ENCODE measurements at places on chromosomes 2 and 18.

GRCh38 chr18:37672932-37673595 lies 107.5 kb upstream of the CELF4 start:
- no peak for DNase-seq

DNA sequence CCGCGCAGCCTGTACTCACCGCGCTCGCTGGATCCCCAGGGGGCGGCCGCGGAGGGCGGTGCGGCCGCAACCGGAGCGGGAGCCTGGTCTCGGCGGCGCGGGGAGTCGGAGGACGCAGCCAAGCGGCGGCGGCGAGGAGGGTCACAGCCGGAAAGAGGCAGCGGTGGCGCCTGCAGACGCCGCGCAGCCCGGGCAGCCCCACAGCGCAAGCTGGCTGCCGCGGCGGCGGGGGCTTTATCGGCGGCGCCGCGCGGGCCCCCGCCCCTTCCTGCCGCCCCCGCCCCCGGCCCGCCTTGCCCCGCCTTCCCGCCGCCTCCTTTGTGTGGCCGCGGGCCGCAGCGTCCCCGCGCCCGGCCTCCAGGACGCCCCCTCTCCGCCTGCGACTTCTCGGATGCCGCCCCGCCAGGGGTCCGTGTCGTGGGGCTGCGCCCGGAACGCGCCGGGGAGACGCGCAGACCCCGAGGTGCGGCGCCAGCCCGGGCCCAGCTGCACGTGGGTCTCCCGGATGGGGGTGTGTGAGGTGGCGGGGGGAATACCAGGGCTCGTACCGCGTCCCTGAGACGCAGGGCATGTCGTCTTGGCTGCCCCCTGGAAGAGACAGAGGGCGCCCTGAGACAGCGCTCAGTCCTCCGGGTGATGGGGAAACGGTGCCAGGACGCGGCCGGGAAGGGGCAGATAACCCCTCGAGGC lies at the start of gene SERPINE2:
Gene SERPINE2, minus strand, starts transcription at position 207 of the 690 bp plus-strand sequence. CDS start 37,386 bp downstream, outside the sequence.
- DNase-seq: peak; percentile 45

- DNase-seq: no peak
Measured at GRCh38 chr2:55099878-55100820, 49.9 kb upstream of the RTN4 start.

GRCh38 chr2:219441451-219442255 lies 7.0 kb downstream of the SPEG start:
- no peak for DNase-seq

DNA sequence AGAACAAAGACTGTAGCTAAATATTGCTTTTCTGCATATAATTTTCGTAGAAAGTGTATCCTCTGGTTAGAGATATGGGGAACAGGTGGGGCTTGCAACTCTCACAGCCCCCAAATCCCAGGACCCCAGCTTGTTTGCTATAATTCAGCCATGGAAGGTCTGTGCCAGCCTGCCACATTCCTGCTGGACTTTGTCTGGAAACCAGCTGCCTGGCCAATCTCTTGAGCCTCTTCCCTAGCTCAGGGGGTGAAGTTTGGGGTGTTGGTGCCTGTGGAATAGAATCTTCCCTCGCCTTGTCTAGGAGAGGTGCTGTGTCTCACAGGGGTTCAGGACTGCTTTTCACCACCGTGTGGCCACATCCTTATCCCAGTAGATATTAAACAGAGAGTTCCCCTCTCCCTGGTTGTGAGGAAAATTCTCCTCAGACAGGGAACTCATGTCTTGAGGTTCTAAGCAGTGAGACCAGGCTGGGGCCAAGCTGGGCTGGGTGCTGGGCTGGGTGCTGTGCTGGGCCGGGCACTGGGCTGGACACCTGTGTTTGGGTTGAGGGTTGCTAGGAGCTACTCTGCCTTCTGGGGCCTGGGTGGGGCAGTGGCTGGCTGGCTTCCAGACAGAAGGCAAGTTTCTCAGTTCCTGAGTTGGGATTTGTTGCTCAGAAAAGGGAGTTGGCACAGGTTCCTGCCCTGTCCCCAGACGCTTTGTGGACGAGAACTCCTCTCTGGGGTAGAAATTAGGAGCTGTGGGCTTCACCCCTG lies 12.3 kb downstream of the TOGARAM2 start:
- no peak for DNase-seq

GRCh38 chr2:206979922-206980321 lies 40.6 kb downstream of the CPO start:
- no peak for DNase-seq

GRCh38 chr2:42227491-42227890 lies 58.3 kb downstream of the EML4 start:
- DNase-seq: no peak

DNA sequence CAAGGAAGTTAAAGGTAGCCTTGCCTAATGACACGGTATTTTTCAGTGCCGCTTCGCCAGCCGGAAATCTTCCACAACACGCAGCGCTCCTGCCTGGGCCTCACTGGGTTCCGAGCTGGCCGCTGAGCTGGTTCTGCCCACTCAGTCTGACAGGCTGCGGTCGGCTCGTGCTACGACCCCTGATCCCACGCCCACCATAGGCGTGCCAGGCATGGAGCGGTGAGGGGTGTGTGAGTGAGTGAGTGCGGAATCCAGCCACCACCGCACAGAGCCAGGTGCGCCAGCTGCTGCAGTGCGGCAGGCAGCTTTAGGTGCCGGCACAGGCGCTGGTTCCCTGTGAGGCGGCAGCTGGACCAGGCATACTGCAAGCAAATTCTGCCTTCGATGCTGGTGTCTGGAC lies 407.9 kb downstream of the DCC start:
- DNase-seq: no peak

- no peak for DNase-seq
Measured at GRCh38 chr2:69693775-69694450, 48.0 kb upstream of the ANXA4 start.

GRCh38 chr2:98102878-98103277 lies 15.9 kb downstream of the VWA3B start:
- DNase-seq: no peak

GRCh38 chr2:190763901-190764514 lies 115.1 kb downstream of the NAB1 start:
- no peak for DNase-seq

DNA sequence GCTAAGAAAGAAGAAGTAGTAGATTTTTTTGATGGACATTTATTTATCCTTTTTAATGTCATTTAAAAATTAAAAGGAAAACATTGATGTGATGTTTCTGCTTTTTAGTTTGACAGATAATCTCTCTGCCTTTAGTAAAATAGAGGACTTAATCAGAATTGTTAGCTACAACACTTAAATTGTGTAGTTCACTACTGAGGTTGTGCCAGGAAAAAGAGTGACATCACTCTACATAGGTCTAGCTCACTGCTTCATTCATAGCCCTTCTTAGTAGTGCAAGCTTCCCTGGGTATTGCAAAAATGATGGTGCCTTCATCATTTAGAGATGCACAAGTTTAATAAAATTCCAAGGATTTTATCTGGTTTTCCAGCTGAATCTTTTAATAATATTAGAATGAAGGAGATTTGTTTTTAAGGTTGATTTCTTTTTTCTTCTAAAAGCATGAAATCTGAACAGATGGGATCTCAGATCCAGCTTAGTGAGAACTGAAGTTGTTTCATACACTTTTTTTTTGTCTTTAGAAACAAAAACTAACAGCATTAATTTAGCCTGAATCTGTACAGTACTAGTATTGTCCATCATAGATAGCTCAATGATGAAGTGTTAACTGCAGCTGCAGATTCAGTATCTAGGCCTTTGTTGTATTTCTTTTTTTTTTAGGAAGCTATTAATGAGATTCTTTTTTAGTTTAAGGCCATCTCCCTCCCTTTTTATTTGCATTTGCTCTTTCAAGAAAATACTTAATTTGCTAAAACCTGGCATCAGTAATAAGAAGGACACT lies 20.6 kb upstream of the TMEFF2 start:
- DNase-seq: no peak

DNA sequence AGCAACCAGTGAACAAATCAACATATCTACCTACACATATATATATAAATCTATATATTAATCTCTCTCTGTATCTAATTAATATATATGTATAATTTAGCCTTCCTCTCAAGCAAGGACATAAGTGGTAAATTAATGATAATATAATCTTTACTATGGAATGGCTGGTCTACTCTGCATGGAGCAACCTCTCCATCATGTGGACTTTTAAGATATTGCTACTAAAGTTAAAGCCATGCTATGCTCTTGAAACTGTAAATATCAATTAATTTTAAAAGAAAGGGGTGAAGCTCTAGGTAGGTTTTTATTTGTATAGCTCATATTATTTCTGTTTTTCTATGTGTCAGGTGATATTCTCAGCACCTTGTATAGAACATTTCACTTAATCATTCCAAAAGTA lies 147.0 kb downstream of the PPP1R1C start:
- no peak for DNase-seq

GRCh38 chr2:197266477-197266876 lies 44.1 kb downstream of the ANKRD44 start:
- no peak for DNase-seq

DNA sequence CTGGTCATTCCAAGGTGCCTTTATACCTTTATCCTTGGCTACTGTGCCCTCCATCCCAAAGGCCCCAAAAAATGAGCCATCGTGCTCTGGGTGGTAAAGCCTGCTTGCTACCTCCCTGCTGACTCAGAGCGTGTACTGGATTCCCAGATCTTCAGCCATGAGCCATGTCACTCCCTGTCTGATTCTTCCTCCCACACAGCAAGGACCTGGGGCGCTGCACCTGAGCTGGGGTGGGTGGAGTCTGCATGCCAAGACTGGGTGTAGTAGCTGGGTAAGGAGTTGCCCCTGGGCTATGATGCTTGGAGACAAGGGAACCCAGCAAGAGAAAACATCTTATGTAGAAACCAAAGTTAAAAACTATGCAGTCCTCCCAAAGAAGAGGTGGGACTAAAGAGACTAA lies 37.2 kb upstream of the APCDD1 start:
- no peak for DNase-seq

GRCh38 chr2:1686784-1687105 lies 57.6 kb downstream of the PXDN start:
- DNase-seq: no peak

DNA sequence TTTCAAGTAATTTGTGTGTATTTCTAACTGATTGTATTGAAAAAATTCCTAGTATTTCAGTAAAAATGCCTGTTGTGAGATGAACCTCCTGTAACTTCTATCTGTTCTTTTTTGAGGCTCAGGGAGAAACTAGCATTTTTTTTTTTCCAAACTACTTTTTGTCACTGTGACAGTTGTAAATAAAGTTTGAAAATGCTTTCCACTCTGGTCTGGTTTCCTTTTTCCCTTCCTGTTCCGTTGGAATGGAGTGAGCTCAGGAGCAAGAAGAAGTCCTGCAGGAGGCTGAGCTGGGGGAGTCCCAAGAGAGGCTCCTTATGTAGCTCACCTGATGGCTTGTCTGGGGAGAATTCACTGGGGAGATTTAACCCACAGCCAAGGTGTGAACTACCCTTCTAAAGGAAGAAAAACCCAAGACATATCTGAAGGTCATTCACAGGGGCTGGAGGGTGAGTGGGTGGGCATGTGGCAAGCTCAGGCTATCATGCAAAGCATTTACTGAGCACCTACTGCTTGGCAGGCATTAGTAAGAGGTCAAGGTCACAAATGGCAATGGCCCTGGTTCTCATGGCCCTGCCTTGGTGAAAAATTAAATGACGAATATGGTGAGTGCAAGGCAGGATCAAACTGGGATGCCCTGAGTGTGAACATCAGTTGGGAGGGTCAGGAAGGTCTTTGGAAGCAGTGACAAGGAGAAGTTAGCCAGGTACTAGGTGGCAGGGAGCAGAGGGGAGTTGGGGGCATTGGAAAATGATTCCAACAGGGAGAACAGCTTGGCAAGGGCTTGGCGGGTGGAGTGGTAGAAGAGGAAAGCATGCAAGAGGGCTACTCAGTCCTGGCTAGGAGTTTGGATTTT lies 28.7 kb downstream of the LBH start:
- DNase-seq: no peak

DNA sequence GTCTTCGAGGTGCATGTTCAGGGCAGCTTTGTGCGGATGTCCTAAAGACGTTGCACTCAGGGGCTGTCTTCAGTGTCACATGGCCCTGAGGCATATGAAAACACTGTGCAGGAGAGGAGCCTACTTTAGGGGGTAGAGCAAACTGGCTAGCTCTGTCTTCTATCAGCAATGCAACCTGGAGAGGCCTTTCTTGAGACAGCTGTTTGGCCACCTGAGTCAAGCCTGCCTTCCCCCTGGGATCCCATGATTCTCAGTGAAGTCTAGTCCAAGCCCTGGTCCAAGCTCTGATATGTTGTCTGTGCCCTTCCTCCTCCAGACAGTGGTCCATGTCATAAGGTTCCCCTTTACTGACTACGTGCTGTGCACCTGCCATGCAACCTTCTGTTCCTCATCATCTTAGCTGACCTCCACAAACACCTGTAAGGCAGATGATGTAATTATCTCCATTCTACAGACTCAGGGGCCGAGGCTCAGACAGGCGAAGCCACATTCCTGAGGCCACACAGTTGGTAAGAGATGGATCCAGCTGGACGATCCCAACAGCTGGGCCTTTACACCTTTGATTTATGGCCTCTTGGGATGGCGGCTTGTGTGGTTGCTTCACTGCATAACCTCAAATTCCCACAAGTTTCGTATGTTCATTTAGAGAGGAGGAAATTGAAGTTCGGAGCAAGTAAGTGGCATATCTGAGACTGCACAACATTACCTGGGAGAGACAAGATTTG lies 109.9 kb downstream of the COPS8 start:
- DNase-seq: no peak

- DNase-seq: no peak
Measured at GRCh38 chr2:202286595-202286994, 21.0 kb downstream of the NOP58 start.

- DNase-seq: no peak
Measured at GRCh38 chr18:76013057-76013456, 482.0 kb downstream of the ZNF516 start.

GRCh38 chr2:185202381-185202780 lies 536.2 kb upstream of the FSIP2 start:
- DNase-seq: no peak

DNA sequence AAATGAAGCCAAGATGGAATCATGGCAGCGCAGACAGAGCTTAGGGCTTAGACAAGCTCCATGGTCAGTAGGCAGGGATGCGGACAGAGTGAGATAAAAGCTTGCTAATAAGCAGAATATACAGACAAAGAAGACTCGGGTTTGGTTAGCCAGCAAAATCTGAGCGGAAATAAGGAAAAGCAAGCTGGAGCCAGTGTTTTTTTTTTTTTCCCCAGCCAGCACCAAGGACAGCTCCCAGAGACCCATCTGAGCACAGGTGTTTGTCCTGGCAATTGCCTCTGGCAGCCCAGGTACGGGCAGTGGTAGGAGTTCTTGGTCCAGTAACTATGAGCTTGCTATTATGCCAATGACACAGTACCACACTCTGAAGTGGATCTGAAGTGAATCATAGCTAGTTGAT lies 187.6 kb downstream of the ADCYAP1 start:
- DNase-seq: no peak

DNA sequence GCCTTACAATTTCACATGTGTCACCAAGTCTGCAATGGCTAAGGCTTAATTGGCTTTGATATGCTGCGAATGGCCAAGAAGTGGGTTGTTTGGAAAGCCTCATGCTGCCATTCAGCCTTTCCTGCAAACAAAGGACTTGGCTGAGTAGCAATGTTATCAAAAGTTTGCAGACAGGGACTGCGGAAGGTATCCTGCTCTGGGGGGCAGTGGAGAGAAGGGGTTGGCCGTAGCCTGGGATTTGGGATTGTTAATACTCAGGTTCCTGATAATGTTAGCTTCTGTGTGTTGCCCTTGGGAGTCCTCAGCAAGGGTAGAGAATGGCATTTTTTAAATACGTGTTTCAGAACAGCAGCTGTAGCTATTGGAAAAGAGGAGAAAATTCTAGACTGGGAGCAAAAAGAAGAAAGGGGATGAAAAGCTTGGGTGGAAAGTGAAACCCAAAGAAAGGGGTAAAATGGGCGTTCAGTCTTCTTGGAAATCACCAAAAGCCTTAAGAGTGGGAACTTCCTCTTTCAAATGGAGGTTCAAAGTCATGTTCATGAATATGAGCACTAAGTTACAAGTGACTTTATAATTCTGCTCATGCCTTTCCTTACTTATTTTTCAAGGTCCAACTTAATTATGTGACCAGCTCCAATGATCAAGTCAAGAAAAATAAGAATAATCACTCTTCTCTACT lies 325.1 kb downstream of the RNF144A start:
- DNase-seq: no peak

Measured in caudate nucleus (tissue), 63 donors.